CD4-positive, alpha-beta T cell treated with Interleukin-12 subunit alpha and Interleukin-12 subunit beta, for 1 hour (primary cell): ENCODE measurements at places on chromosomes 16 and 17.

- no peak for DNase-seq
Measured at GRCh38 chr16:19323596-19323995, 38.1 kb downstream of the CLEC19A start.

DNA sequence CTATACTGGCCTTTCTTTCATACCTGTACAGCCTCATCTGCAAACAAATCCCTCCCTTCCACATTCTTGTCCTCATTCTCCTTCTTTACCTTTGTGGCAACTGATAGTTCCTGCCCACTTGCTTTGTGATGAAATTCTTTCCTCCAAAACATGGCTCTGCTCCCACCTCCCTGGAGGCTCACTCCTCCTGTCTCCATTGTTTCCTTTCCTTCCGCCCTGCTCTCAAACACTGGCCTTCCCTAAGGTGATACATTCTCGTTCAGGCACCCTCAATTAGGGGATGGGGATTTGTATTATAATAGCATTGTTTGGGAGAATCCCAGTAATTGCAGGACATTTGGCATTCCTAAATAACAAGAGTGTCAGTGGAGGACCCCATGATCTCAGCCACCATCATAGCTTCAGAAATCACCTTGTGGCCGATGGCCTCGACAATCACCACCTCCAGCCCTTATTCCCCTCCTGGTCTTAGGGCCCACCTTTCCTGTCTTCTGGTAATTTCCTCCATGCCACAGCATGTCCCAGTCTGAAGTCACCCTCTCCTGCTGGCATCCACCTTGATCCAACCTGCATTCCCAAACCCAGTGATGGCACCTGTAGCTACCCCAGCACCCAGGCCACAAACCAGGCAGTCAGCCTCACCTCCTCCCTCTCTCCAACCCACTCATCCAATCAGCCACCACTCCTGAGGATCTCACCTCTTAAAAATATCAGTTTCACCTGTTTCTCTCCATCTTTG lies 7.9 kb downstream of the UNC119 start:
- no peak for DNase-seq

GRCh38 chr16:83137894-83138293 lies 511.1 kb downstream of the CDH13 start:
- DNase-seq, result no peak

DNA sequence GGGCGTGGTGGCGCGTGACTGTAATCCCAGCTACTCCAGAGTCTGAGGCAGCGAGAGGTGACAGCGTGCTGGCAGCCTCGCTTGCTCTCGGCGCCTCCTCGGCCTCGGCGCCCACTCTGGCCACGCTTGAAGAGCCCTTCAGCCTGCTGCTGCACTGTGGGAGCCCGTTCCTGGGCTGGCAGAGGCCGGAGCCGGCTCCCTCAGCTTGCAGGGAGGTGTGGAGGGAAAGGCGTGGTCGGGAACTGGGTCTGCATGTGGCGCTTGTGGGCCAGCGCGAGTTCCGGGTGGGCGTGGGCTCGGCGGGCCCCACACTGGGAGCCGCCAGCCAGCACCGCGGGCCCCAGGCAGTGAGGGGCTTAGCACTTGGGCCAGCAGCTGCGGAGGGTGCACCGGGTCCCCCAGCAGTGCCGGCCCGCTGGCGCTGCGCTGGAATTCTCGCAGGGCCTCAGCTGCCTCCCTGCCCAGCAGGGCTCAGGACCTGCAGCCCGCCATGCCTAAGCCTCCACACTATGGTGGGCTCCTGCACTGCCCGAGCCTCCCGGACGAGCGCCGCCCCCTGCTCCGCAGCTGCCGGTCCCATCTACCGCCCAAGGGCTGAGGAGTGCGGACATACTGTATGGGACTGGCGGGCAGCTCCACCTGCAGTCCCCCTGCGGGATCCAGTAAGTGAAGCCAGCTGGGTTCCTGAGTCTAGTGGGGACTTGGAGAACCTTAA lies 1093.3 kb upstream of the CDH8 start:
- no peak for DNase-seq

DNA sequence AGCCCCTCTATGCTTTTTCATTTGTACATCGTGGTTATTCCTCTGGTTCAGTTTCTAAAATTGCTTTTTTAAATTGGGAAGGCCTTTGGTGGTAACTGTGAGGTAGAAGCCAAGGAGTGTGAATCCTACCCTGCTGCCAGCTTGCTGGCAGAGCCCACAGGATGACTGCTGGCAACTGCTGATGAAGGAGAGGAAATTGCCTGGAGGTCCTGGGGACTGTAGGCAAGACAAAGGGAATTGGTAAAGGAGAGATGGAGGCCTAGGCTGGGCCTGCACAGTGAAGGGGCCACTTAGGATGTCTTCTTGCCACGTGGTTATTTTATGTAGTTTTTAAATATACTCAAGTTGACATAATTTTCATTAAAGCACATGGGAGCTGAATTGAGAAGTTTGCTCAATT lies 15.8 kb downstream of the C17orf58 start:
- no peak for DNase-seq
